ENCODE measurements at places on chromosomes 11 and 22.
A peak's percentile ranks its signal among the peaks of the same experiment; 100 is the strongest.

- peak; percentile 87 for DNase-seq
These were observed 13.8 kb upstream of the POGLUT3 start for GRCh38 chr11:108511851-108512474.

DNA sequence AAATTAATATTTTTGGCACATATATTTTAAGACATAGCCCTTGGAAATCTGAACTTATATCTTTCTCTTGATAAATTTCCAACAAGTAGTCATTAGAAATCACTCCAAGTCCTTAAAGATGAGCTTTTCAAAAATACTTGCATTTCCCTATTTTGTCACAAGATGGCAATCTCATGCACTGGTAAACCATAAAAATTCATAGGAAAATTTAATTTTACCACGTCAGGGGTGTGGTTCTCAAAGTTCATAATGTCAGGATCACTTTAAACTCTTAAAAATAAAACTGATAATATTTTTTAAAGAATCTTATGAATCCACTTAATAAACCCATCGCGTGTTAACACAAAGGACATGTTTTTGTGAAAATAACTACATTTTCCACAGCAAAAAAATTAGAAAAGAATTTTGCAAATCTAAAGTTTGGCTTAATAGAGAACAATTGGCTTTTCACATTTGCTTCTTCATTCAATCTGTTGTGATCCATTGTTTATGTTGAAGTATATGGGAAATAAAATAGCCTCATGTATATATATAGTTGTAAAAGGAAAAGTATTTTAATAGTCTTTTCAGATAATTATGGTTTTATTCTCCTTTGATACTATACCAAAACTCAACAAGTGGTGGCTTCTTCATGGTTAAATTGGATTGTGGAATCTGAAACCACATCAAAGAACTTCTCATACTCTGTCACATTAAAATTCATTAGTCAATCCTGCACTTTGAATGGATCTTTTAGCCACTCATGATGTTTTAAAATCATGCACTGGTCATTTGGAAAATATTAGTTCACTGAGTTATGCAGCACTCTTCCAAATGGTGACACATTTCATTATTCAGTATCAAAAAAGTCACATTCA, 169.1 kb downstream of the CADM1 start:
- no peak for DNase-seq

GRCh38 chr11:44380009-44380313, 70.0 kb upstream of the ALX4 start:
- DNase-seq = peak; percentile 45

- no peak for DNase-seq
These were observed 10.6 kb upstream of the ARAP1 start for GRCh38 chr11:72762641-72763304.

DNA sequence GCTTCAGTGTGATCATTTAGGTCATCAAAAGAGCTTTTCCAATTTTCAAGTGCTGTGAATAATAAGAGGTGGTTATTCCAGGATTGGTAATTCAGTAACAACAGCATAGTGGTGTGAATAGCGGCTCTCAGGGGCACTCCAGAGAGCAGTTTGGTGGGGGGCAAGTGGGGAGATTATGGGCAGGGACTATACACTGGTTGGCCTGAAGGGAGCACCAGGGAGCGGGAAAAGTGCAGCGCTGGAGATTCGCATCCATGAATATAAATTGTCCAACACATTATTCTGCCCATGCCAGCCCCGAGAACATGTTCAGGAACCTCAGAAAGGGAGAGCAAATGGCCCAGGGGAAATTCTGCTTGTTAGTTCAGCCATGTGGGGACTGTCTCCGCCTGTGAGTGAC, 37.9 kb downstream of the OR6Q1 start:
- no peak for DNase-seq

DNA sequence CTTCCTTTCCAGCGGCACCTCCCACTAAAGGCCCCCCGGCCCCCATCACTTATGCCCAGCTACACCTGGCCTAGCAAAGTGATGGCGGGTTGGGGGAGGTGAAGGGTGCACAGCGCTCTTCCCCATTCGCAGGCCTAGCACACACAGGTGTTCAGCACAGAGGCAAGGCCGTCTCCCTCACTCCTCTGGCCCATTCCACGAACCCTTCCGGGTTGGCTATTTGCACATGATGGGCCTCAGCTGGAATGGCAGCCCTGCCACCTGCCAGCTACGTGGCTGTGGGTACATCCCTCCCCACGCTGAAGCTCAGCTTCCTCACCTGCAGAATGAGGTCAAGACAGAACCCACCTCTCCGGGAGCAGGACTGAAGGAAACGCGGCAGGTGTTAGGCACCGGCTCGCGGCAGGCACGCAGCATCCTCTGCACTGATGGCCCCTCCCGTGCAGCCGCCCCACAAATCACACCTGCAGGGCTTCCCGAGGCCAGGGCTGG, 4.8 kb downstream of the KIAA0930 start:
- DNase-seq = peak; percentile 71

DNA sequence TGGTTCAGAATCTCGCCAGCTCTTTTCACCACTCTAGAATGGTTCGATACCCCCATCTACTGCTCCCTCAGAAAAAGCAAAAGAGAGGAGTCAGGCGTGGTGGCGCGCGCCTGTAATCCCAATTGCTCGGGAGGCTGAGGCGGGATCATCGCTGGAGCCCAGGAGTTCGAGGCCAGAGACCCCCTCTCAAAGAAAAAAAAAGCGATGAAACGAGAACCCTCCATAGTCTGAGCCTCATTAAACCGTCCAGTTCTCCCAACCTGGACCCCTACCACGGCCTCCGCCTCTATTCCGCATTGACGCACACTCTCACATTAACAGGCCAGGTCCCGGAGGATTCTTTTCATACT, 439 bp downstream of the SPA17 start:
- no peak for DNase-seq

DNA sequence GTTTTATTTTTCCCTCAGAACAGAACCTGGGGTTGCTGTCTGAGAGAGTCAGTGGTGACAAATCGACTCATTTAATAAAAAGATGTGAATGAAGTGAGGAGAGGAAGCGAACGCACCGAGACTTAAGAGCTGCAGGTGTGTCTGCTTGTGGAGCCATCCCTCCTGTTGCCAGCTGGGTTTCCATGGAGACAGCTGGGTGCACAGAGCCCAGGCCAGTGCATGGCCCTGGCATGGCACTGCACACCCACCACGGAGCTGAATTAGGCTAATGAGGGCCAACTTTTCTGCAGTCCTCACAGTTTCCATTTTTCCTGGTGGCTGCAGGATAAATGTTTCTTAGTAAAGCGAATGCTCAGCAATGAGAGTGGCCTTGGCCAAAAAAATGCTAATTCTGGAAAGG, 750.2 kb downstream of the OPCML start:
- no peak for DNase-seq

DNA sequence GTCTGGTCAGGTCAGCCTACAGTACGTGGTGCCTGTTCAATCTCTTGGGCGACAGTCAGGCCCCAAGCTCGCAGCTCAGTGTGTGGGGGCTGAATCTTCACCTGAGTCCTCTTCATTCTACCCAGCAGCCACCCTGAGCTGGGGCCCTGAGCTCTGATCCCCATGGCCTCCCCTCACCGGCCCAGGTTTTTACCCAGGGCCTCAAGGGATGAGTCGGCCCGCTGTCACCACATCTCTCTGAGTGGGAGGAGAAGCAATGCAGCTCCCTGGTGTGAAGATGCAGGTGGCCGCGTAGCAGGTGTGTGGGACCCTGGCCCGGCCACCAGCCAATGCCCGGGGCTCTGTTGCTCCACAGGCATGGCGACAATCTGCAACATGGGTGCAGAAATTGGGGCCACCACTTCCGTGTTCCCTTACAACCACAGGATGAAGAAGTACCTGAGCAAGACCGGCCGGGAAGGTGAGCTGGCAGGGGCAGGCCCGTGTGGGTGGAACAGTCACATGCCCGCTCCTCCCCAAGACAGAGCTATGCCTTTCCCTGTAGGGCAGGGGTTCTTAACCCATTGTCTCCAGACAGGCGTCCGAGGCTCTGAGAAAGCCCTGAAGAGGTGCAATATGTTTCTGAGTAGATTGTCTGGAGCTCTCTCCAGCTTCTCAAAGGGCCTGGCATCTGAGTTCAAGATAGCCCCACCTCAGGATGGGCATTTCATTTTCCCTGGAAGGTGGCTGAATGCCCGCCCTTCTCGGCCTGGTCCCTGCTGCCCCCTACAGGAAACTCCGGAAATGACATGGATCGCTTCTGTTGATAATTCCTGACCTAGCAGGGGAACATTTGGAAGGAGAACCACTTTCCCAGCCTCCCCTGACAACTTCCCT, 26.9 kb downstream of the POLR3H start:
- peak; percentile 95 for DNase-seq

GRCh38 chr11:127627629-127628457, 627.3 kb upstream of the KIRREL3 start:
- no peak for DNase-seq

- peak; percentile 79 for DNase-seq
These were observed 5.8 kb downstream of the SCUBE1 start for GRCh38 chr22:43337385-43337784.

- no peak for DNase-seq
These were observed 80.5 kb upstream of the CHRM4 start for GRCh38 chr11:46471943-46472661.

DNA sequence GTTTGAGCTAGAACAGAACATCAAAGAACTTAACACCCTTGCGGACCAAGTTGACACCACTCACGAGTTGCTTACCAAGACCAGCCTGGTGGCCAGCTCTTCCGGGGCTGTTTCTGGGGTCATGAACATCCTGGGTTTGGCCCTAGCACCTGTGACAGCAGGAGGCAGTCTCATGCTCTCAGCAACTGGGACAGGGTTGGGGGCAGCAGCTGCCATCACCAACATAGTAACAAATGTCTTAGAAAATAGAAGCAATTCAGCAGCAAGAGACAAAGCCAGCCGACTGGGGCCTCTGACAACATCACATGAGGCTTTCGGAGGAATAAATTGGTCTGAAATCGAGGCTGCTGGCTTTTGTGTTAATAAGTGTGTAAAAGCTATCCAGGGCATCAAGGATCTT, 8.7 kb downstream of the APOL5 start:
- DNase-seq = no peak

GRCh38 chr11:14835496-14836492, 56.2 kb downstream of the CYP2R1 start:
- no peak for DNase-seq

- DNase-seq = no peak
These were observed 94.3 kb upstream of the BMAL1 start for GRCh38 chr11:13183094-13183825.

DNA sequence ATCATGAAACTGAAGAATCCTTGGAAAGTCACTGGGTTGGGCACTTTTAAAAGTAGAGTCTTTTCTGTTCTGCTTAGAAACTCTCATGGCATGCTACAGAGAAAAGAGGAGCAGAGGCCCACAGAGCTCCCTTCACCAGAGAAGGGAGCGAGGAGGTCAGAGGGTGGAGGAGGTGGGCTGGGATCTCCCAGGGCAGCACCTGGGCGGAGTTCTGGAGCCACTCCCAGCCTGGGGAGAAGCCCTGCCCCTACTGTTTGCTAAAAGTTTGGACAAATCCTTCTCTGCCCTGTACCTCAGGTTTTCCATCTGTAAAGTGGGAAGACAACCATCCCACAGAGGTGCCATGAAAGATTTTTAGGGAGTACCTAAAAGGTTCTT, 299.1 kb downstream of the KIRREL3 start:
- DNase-seq = no peak

- no peak for DNase-seq
These were observed 4.9 kb upstream of the MAFF start for GRCh38 chr22:38196791-38197419.

DNA sequence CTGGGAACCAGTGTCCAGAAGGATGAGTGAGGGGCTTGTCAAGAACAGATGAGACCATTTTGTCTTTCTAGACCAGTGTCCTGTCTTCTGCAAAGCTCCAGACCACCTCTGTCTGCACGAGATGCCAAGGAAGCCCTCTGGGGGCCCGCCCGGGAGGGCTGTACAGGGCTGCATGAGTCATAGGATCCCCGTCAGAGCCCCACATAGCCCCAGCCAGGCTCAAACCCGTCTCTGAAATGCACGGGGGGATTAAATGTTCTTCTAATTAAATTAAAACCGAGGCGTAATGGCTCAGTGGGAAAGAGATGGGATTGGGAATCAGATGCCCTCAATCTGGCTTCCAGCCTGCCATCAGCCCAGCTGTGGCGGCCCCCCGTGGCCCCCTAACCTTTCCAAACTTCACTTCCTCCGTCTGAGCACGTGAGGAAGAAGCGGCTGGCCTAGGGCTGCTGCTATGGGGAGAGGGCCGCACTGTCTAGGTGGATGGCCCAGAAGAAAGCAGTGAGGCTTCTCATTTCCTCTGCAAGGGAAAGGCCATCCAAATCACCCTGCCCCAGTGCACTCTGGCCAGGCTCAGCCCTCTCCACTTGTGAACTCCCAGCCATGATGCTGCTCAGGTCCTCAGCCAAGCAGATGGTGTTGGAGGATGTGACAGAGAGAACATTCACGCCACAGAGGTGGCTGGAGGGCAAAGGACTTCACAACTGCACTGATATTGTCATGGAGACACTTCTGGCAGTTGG, 32.8 kb downstream of the KCNQ1OT1 start:
- peak; percentile 54 for DNase-seq

- peak; percentile 75 for DNase-seq
These were observed 39.5 kb downstream of the B3GAT1 start for GRCh38 chr11:134372536-134372935.

DNA sequence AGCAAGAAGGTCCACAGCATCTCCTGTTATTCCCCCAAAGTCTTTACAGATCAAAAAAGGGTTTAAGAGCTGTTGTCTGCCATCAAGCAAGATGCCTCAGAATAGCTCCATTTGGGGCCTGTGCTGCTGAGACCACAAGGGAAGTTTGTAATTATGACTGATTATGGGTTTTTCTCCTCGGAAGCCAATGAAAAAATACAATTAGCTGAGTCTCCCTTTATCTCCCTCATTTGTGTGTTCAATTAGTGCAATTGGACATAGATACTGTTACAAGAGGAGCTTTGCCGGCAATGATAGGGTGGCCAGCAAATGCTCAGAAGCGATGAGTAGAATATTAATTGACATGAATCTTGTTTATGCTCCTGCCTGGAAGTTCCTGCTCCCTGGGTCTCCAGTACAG, 83.7 kb downstream of the COMMD9 start:
- no peak for DNase-seq

DNA sequence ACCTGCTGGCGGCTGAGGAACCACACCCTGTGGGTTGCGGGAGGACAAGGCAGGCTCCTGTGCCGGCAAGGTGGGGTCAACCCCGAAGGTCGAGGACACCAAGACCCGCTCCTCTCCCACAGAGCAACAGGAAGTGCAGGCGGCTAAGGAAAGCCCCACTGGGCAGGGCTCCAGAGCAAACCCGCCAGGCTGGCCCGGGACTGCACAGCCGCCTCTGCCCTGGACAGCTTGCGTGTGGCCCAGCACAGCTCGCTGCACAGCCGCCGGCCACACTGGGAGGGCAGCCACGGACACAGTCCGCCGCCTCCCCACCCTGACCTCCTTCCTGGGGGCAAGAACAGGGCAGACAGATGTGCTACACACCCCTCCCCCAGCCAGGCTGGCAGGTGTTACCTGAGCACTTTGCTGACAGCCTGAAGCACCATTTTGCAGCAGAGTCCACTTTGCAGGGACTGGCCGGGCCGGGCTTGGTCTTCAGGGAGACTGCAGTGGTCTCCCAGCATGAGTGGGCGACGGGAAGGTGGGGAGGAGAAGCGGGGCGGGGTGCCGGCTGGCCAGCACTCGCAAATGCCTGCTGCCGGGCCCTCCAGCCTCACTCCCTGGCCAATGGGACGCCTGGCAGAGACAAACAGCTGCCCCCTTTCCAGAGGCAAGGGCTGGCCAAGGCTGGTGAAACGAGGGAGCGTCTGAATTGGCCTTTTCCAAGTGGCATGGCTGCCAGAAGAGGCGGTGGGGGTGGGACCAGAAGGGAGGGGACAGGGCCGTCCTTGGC, at the start of gene MOB2:
Gene MOB2 (minus strand): TSS at position 726 of the 772 bp plus-strand sequence. CDS start 223 bp downstream, at position 503.
- peak; percentile 79 for DNase-seq
